NCI-H2081 treated with DMSO at 0.1 percent for 48 hours (cell line): ENCODE measurements at places on chromosomes 7 and 10.

- DNase-seq = no peak
Observed at GRCh38 chr10:33101392-33101787, 143.4 kb upstream of the ITGB1 start.

DNA sequence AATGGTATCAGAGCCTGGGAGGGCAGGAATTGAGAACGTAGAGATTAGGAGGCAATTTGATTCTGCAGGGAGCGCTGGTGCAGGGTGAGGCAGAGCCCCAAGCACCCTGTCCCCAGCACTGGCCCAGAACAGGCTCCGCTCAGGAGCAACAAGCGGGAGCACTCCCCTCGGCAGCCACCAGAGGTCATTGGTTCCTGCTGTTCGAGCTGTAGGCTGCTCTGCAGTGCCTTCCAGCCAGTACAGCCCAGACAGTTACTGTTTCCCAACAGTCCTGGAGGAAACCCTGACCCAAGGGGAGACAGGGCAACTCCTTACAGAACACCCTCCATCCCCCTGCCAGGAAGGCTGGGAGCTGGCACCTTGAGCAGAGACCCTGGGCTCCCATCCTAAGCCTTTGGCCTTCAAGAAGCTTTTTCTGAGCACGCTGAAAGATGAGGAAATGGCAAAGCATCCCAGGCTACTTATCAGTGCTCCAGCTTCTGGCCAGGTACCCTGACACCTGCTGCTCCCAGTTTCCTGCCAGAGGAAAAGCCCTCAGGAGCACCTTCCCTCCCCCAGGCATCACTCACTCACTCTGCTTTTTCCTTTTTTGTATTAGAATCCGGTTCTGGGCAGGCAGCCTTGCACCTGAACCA lies 71.2 kb upstream of the EFCAB10 start:
- DNase-seq = peak; percentile 69

DNA sequence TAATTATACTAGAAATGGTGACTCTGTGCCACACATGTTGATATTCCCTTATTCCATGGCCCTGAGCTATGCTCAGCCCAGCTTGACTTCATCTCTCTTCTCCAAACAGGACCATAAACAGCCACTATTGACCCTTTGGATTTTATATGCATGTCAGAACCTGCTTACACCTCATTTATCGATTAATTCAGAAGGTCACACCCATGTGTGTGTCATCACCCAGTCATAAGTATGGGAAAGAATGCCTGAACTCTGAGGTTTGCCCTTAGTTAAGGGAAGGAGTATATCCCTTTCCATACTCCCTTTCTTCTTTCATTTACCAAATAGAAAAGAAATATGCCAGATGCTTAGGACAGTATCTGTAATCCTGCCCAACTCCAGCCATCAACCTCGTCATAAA lies 602.3 kb downstream of the SORCS3 start:
- DNase-seq = no peak

- no peak for DNase-seq
Observed at GRCh38 chr10:78774999-78775711, 293.6 kb upstream of the ZMIZ1 start.

- DNase-seq = no peak
Observed at GRCh38 chr7:46791188-46791587, 790.7 kb downstream of the TNS3 start.

DNA sequence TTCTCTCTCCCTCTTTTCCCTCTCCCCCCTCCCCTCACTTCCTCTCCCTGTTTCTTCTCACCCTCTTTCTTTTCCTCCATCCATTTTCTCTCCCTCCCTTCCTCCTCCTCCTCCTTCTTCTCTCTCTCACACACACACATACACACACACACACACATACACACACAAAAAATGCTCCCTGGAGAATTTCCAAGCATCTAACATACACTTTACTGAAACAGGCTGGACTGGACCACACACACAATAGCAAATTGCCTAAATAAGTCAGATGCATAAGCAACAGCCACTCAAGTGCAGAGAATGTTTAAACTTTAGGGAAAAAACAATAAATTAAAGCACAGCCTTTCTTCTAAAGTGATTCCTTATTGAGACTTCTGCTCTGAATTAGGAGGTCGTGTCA lies 267.7 kb downstream of the FGFR2 start:
- no peak for DNase-seq

DNA sequence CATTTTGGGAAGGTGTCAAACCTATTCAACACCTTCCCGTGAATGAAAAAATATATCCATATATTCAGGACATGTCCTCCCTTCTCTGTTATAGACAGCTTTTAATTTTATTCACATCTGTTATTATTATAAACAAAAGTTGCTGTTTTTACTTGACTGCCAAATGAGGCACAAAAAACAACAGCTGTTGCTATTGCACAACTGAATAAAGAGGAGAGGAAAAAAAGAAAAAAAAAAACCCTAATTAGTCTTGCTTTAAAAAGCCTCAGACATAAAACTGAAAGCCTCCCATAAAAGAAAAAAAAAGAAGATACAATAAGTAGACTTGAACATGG lies 153.4 kb downstream of the BMPER start:
- DNase-seq = no peak

DNA sequence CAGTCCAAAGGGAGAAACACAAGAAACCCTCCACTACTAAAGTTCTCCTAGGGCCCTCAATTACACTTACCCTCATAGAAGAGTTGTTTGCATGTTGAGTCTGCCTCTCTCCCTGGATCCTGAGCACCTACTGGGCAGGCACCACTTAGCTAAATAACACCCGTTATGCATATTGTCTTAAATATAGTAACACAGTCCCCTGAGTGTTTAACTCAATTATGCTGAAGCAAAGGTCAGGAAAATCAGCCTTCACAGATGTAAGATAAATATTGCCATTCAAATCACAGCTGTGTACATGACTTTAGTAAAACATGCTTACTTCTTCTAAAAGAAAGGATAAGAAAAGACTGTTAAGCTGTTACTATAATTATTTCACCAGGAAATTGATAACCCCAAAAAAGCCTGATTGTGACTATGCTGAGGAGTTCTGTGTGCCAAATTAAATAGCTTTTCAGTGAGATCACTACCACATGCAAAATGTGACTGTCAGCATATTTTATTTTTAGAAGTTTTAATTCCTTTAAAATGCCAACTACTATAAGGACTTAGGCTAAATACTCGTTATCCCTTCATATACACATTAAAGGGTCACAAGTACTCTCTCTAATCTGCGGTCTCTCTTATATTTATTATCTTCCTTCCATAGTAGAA lies 733.9 kb upstream of the PHF14 start:
- peak; percentile 79 for DNase-seq

DNA sequence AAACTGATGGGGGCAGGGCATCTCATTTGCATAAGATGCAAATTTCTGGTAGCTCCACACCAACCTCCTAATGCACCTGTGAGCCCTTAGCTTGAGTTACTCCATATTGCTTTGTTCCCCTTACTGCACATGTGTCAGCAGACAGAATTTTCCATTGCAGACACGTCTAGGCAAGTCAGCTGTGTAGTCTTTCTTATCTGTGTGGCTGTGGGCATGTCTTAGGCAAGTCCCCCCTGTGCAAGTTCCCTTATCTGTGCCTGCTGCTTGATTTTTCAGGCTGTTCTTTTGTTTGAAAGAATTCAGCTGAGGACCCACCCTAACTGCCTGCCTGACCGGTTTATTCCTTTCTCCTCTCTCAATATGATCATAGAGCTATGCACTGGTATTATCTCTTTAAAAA lies 28.5 kb upstream of the TRIM24 start:
- no peak for DNase-seq

GRCh38 chr10:106440767-106441166 lies 723.7 kb downstream of the SORCS1 start:
- no peak for DNase-seq

- no peak for DNase-seq
Observed at GRCh38 chr7:29647020-29647654, 83.5 kb downstream of the PRR15 start.

DNA sequence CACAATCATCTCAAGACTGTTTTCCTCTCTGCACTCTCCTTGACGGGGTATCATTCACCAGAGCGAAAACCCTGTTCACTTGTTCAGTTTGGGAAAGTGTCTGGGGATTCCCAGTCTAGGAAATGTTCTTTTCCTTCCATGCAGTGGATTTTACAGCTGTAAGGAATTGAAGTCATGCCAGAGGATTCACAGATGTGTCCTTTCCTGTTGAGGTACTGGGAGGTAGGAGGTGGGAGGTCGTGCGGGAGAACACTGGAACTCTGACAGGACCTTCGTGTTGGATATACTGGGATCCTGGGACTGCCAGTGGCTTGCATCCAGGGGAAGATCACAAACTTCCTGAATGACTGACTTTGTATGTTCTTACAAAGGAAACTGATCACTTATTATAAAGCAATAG lies 185.5 kb downstream of the BMPER start:
- no peak for DNase-seq

DNA sequence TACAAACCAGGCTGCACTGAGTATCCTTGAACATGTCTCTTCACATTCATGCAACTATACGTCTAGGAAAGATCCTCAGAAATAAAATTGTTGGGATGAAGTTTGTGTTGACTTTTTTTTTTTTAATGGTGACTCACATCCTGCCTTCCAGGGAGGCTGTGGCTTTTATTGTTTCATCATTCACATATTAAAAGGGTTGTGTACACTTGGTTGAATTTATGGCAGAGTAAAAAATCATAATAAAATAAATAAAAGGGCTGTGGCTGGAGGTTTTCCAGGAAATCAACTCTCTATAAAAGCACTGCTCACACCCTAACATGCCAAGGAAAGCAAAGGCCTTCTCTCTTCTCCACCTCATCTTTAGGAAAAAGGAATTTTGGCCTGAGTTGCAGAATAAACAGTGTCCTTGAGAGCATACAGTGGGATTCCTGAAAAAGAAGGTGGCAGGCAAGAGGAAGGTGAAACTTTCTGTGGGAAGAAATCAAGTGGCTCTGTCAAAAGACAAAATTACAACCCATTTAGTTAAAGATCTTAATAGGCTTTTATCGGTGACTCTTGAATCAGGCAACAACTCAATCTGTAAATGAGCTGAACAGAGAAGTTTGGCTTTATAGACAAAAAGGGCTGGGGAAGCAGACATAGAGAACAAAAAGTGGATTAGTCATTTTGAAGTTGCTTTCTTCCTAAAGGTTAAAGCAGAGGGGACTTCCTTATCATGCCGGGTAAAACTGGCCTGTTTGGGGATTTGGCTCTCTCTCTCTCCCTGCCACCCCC lies 41.6 kb upstream of the FHIP2A start:
- DNase-seq = no peak

DNA sequence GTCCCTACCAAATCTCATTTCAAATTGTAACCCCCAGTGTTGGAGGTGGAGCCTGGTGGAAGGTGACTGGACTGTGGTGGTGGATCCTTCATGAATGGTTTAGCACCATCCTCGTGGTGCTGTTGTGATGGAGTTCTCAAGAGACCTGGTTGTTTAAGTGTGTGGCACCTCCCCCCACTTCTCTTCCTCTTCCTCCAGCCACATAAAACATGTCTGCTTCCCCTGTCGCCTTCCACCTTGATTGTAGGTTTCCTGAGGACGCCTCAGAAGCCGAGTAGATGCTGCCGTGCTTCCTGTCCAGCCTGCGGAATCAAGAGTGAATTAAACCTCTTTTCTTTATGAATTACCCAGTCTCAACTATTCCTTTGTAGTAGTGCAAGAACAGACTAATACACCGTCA lies 21.0 kb downstream of the GRB10 start:
- DNase-seq = no peak

DNA sequence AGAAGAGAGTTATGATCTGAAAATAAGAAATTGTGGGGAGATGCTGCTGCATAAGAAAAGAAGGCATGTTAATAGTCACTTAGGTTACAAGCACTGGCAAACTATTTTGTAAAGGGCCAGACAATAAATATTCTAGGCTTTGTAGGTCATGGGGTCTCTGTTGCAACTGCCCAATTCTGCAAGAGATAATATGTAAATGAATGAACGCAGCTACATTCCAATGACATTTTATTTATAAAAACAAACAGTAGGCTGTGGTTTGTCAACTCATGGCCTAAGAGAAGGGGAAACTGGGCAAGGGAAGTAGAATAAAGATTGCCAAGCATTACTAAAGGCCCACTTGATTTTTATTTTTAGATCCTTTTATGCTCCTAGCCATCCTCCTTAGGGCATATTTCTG lies 133.1 kb downstream of the RAPGEF5 start:
- DNase-seq = no peak

DNA sequence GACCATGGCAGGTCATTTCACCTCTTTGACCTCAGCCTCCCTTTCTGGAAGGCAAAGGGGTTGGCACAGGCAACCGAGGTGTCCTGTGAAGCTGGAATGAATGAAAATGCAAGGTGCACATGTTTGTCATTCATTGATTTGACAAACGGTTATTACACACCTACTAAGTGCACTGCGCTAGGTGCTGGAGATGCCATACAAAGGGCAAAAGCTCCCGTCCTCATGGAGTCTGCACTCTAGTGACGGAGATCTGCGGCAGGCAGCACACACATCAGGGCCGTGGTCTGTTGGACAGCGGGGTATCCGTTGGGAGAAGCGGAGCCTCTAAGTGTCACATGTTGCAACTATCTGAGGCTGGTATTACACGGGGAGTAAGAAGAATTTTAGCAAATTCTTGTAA lies 44.2 kb downstream of the PRF1 start:
- no peak for DNase-seq

DNA sequence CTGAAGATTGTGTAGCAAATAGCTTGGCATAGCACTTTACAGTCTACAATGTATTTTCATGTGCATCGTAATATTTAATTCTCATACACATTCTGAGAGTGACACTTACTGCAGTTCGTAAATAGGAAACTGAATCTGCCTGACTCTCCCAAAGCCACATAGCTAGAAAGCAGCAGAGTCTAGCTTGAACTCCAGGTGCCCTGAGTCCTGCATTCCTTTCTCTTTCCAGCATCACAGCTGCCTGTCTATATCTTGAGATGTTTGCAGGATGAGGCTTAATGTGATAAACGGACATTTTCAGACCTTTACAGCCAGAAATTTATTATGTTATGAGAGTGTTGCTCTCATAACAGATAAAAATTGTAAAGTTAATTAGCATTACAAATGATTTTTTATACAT lies 132.9 kb upstream of the PLXDC2 start:
- no peak for DNase-seq

- no peak for DNase-seq
Observed at GRCh38 chr10:127576740-127577161, 27.6 kb downstream of the NPS start.

DNA sequence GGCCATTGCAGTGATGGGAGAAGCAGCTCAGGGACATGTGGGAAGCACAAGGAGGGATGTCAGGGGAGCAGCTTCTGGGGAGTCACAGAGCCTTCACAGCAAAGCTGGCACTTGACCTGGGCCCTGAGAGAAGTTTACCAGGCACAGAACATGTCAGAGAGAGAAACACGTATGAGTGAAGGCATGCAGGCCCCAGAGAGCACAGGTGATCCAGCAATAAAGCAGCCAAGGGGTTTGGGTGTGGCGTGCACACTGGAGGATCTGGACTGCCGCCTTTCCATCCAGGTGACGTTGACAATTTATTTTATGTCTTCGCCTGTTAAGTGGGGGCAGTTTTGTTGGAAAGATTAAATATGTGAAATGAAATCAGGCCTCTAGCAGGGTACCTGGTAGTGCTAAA lies 252.6 kb upstream of the COBL start:
- DNase-seq = no peak

GRCh38 chr7:128202287-128202957 lies 38.7 kb upstream of the LEP start:
- DNase-seq = no peak

GRCh38 chr7:560966-561630 lies 41.5 kb upstream of the PDGFA start:
- DNase-seq = no peak
